Activated T-helper 1 cell treated with Interleukin-2 at 50 U/mL for 16 hours (primary cell): ENCODE measurements at places on chromosomes 6 and 20.

GRCh38 chr6:139988685-139989084 lies 614.2 kb upstream of the CITED2 start:
- no peak for DNase-seq

- DNase-seq = no peak
Observed at GRCh38 chr20:41989935-41990635, 371.9 kb upstream of the CHD6 start.

DNA sequence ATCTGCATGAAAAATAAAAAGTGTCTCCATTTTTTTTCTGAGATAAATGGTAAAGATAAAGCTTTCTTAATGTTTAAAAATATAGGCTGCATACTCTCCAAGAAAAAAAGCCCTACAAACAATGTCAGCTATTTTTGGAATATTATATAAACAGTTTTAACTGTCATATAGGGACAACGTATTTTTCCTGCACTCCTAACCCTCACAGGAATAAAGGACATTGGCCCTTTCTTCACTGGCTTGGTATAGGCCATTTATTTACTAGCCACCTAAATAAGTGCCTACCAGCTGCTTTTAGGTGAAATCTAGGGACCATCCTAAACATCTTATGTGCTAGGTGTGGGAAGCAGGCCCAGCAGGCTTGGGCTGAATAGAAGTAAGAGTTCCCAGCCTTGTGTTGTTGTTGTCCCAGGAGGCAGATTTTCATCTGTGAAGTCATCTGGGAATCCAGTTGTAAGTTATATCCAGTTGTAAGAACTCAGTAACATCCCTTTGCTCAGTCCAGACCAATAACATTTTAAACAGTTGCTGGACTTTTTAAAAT lies 21.3 kb downstream of the FOXO3 start:
- no peak for DNase-seq

- no peak for DNase-seq
Observed at GRCh38 chr20:7520361-7520760, 419.9 kb downstream of the HAO1 start.

DNA sequence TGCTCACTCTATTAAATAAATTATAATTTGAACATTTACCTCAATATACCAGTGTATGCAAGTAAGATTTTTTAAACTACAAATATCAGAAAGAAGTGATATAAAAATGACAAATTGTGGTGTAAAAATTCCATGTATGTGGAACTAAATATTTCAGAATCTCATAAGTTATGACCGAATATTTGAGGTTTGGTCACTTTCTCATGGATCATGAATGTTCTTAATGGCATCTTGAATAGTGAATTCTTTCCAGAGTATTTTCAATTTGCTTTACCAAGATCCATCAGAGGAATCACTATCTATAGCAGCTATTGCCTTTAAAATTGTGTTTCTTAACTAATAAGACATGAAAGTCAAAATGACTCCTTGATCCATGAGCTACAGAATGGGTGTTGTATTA lies 950.6 kb downstream of the TBC1D32 start:
- DNase-seq = no peak

GRCh38 chr20:57409316-57409671 lies 18.1 kb downstream of the RBM38 start:
- no peak for DNase-seq

DNA sequence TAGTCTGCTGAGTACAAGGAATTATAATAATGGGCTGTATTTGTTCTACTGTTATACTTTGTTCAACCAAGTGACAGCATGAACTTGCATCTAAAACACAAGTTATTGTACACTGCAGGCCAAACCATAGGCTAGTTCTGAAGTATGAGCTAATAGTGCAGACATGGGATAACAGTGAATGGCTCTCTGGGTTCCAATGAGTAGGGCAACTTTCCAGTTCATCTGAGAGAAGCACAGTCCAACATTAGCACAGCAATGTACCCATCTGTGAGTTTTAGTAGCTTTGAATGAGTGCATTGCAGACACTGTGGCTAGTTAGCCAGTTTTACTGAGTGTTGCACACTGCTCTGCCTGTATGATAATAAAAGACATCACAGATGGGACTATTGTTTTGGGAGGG lies 56.5 kb upstream of the FUT9 start:
- no peak for DNase-seq

DNA sequence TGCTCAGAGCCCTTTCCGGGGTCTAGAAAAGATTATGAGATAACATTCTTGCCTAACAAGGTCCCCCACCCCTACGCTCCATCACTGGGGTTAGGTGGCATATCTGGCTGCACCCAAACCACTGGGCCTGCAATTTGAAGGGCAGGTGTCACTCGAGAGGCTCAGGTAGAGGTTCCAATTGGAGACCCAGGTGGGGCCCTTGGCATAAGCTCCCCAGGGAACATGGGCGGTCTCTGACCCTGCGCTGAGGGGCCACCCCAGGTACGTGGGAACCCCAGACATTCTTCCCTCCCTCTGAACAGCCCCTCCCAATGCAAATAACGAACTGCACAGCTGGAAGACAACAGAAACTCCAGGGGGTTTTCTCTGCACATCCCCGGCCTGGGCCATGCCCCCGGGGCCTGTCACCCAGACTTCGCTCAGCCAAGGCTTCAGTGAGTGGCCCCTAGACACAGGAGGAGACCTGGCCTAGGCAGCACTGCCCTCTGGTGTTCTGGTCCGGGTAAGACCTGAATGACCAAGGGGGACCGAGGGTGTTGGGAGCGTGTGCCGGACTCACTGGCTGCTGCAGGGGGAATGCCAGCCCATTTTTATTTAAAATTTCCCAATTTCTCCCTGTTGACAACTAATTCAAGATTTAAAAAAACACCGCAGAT lies 47.5 kb downstream of the DSTN start:
- DNase-seq = no peak

DNA sequence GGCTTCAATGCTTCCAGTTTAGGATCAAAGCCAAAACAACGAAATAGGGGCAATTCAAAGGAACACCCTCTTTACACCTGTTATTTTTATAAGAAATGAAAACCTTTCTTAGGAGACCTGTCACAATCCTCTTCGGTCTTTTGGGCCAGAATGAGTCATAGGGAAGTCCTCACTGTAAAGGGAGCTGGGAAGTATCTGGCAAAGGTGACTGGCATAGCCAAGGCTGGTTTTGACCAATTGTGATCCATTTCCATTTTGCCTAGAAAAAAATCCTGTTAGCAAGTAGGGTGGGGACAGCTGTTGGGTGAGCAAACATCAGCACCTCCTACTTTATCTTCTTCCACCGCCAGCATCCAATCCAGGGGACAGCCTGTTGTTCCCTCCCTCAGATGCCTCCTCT lies 343.2 kb upstream of the SULF2 start:
- no peak for DNase-seq

GRCh38 chr6:19219931-19220330 lies 617.2 kb upstream of the ID4 start:
- no peak for DNase-seq

- DNase-seq = no peak
Observed at GRCh38 chr6:33194431-33194979, 2.2 kb upstream of the COL11A2 start.

GRCh38 chr20:34998331-34998950 lies 42.8 kb downstream of the MYH7B start:
- no peak for DNase-seq

GRCh38 chr6:39446909-39447308 lies 124.4 kb upstream of the KCNK16 start:
- no peak for DNase-seq

- DNase-seq = no peak
Observed at GRCh38 chr6:14984519-14984853, 261.4 kb upstream of the JARID2 start.
